Astrocyte (in vitro differentiated cells and primary cell): ENCODE measurements at places on chromosomes 16 and 17. TPM values are rescaled to one million over a fixed set of nuclear protein-coding genes. Genes with fewer than 3 reads are reported as not detected.

- DNase-seq: no peak
These were observed 140.6 kb downstream of the PARN start for GRCh38 chr16:14489460-14489859.

DNA sequence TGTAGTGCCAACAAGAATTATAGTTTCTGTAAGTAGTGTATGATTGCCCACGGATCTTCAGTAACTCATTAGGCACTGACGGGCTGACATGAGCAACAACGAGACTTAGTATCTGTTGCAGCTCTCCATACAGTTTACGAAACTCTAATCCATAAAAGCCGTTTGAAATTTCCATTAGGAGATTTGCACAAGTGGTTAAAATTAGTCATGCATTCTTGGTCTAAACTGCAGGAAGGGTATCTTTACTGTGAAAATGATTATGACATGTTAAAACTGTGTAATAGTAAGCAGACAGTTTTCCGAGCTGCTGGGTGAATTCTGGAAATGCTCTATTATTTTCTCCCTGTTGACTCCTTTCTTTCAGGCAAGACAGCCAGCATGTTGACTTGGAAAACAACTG is 605.0 kb downstream of the WWOX start:
- DNase-seq: peak; percentile 29

GRCh38 chr17:54899201-54899600 is 1.5 kb upstream of the TOM1L1 start:
- DNase-seq: no peak

- no peak for DNase-seq
These were observed 29.2 kb downstream of the DDX19A start for GRCh38 chr16:70375636-70376611.

- DNase-seq: no peak
These were observed 21.2 kb downstream of the SLC39A11 start for GRCh38 chr17:73071066-73071999.

The TEKT5 gene
- total RNA-seq: 0.41 TPM in 1 of 2 replicates, not detected in the other

The CD7 gene
- 0.18 and 0.24 TPM in 2 replicates for total RNA-seq

The STH gene
- not detected in 2 replicates for total RNA-seq

The WNT9B gene
- total RNA-seq: 0.48 and 0.84 TPM in 2 replicates

The SYT17 gene
- total RNA-seq: 2.5 and 4.8 TPM in 2 replicates

The TADA2A gene
- total RNA-seq: 14.0 TPM in 2 replicates
